ENCODE measurements at places on chromosomes 12 and 14.
A peak's percentile ranks its signal among the peaks of the same experiment; 100 is the strongest.

GRCh38 chr12:27272373-27273028 lies 28.4 kb downstream of the STK38L start:
- DNase-seq: no peak

DNA sequence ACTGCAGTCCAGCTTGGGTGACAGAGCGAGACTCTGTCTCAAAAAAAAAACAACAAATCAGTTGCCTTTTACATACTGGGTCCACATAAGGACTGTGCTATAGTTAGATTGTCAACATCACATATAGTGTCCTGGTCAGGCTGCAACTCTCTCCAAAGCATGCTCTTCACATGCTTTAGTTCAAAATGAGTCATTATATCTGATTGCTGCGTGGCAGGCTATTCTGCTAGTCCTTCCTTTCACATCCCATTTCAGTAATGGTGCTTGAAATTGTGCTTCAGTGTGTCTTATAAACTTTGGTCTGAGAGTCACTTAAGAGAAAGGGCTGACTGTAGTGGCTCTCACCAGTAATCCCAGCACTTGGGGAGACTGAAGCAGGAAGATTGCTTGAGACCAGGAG lies 6.9 kb downstream of the LETMD1 start:
- DNase-seq: no peak

- no peak for DNase-seq
Measured at GRCh38 chr12:5807514-5808219, 137.4 kb downstream of the ANO2 start.

DNA sequence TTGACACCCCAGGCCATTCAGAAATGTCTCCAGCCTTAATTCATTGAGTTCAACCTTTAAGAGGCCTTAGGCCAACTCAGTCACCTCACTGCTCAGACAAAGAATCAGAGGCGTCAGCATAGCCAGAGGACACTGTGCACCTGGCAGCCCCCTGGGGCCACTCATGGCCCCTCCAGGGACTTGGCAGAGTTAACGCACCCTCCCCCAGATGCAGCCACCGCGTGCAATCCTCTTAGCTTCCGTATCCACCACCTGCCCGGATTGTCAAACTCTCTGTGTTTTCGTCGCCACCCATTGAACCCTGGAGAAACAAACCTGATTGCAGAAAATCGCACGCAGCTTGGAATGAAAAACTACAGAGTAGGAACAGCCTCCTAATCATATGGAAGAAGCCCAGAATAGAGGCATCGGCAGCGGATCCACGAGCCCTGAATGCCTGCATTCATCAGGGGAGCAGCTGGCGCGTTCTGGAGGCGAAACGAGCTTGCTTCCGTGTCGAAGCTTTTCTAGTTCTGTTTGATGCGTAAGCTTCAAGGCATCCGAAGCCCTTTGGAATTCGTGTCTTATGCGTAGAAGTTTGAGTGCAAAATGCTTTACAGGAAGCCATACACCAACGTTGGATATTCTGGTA lies 22.4 kb downstream of the BRI3BP start:
- no peak for DNase-seq

DNA sequence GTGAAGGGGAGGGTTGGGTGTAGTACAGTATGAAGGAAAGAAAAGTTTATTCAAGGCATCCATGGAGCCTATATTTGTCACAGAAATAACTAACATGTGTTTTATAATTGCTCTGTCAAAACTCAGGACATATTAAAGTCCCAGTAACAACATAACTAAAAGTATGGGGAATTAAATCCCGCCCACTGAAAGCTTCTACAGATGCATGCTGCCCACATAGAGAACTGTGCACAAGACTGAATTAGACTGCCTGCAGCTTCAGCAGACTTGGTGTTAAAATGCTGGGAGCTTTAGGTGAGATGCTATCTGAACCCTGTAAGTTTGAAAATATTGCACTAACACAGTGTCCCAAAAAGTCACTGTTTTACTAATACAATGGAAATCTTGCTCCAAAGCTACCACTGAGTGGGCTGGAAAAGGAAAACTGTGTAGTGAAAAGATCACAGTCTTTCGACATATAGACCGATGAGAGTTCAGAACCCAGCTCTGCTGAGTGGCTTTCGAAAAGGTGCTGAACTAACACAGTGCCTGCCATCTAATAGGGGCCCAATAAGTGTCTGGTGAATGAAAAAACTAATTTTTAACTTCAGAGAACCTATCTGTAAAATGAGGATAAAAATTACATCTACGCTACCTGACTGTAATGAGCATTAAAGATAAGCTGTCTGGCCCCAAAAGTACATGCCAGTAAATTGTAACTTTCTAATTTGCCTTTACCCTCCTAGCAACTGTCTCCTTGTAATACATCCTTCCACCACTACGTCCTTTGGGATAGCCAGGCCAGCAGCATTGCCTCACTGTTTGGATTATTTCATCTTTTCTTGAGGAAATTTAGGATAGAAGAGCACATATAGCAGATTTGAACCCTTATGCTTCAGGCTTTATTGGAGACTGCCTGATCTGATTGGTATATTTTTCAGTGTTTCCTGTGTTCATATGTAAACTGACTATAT lies 237.6 kb downstream of the BCAT1 start:
- no peak for DNase-seq

DNA sequence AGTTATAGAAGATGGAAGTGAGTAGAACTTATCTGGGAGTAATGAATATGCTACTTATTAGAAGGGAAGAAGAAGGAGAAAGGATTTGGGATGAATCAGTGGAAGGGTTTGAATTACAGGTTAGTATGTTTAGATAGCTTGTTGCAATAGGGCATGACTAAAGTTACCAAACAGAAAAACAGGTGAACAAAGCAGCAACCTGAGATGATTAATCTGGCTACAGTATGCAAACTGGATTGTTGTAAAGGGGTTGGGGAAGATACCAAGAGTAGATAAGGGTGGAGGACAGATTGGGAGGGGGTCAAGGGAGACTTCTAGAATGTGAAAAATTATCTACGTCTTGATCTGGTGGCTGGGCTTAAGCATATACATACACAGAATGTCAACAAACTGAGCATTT lies 73.4 kb upstream of the CLEC14A start:
- DNase-seq: no peak

GRCh38 chr12:127083008-127083949 lies 1183.7 kb upstream of the TMEM132C start:
- DNase-seq: no peak

DNA sequence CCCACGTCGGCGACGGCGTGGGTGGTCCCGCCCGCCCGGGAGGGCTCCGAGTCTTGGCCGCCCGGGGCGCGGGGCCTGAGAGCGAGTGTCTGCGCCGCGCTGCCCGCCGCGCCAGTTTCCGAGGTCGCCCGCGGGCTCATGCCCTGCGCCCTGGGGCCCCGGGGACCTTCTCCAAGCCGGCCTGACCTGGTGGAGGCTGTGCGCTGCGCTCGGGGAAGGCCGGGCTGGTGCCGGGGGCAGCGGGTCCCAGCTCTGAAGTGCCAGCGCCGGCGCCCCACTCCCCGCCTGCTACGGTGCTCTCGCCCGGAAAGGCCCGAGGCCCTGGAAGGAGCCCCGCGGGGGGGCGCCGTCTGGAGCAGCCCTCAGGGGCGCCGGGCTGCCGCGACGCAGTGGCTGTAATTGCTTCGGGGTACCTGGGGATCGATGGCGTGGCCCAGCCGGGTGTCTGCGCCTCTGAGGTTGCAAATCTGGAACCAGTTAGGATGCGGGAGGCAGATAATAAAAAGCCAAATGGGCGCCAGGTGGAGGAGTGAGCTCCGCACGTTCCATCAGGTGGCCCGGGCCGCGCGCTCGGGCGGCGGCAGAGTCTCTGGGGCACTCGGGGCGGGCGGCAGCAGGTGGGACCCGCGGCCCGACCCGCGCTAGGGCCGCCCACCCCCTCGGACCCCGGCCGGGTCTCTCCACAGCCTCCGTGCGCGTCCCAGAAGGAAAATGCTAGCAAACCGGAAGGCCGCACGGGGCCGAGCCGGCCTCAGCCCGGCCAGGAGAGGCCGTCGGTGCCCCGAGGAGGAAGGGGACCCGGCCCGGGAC lies 102.3 kb upstream of the DIO3 start:
- DNase-seq: no peak

DNA sequence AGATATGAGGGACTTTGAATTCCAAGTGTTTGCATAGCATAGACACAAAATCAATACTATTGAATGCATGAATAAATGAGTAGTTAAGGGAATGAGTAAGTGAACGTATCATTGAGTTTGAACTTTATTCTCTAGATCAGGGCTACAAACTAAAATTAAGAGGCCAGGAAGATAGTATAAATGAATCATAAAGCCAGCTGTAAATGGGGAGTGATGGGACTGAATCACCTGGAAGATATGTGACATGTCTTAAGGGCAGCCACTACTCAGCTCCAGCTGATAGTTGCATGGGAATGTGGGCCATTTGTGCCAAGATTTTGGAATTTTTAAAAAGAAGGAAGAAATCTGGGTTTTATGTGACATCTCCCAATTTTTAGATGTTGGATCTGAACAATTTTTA lies 229.9 kb downstream of the AKAP6 start:
- no peak for DNase-seq

GRCh38 chr12:58969237-58969636 lies 48.9 kb upstream of the LRIG3 start:
- no peak for DNase-seq

- no peak for DNase-seq
Measured at GRCh38 chr12:119841433-119842210, 35.5 kb downstream of the CIT start.

- no peak for DNase-seq
Measured at GRCh38 chr12:128914908-128915563, 61.8 kb downstream of the GLT1D1 start.

- no peak for DNase-seq
Measured at GRCh38 chr12:32305163-32305562, 94.2 kb upstream of the FGD4 start.

GRCh38 chr12:81809829-81810595 lies 50.9 kb upstream of the PPFIA2 start:
- DNase-seq: no peak

GRCh38 chr12:56808954-56809353 lies 45.8 kb downstream of the HSD17B6 start:
- DNase-seq: no peak

- DNase-seq: no peak
Measured at GRCh38 chr14:64708148-64709004, 4.2 kb downstream of the PLEKHG3 start.

DNA sequence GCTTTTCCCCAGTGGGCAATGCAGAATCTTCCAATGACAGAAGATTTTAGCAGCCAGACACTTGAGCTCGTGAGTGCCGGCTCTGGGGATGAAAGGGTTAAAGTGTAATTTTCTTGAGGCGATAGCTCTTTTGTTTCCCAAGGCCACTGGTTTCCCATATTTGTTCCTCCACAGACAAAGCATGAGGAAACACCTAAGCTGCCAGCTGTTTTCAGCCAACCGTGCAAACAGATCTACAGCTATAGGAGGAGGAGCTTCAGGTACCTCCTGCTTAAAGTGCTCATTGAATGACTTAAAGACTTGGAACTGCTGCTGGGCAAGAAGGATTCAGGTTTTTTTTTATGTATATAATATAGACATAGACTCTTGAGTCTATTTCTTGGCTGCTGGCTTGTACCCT lies 1311.5 kb downstream of the TMEM121 start:
- no peak for DNase-seq

- no peak for DNase-seq
Measured at GRCh38 chr14:77561881-77562280, 54.6 kb downstream of the SPTLC2 start.

GRCh38 chr12:12563290-12563928 lies 746 bp upstream of the DUSP16 start:
- DNase-seq: no peak

- peak; percentile 93 for DNase-seq
Measured at GRCh38 chr14:73728717-73729330, 14.6 kb upstream of the PNMA1 start.

GRCh38 chr12:54258201-54258681 lies 21.7 kb downstream of the CBX5 start:
- no peak for DNase-seq

GRCh38 chr14:24143511-24143910 lies 2.1 kb upstream of the EMC9 start:
- no peak for DNase-seq

DNA sequence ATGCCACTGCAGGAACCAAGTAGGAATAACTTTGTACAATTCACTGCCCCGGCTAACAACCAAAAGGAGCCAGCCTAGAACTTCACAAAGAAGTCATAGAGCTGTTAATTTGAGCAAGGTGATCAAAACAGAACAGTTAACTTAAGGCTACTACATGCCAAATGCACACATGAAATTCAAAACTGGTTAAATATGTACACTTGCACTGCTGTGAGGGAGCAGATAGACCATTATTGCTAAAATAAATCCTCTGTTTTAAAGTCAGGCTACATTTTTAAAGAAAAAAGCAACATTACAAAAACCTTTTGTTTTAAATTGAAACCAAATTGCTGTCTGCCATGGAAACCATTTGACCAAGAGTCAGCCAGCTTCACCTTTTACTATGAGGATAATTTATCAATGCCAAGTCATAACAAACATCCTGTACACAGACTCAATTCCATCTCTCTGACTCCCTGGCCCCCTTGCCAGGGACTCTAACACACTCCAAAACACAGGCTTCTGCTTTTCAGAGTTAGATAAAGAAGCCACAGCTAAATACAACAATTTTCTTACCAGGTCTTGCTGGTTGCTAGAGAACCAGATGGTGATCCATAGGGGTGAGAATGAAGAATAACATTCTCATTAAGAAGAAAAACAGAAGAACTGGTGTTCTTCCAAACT lies 84.0 kb downstream of the LRP6 start:
- DNase-seq: no peak

- DNase-seq: no peak
Measured at GRCh38 chr12:125873016-125873415, 807.8 kb downstream of the AACS start.

GRCh38 chr12:105677672-105678071 lies 347.2 kb downstream of the C12orf75 start:
- DNase-seq: no peak

- no peak for DNase-seq
Measured at GRCh38 chr14:66037361-66037760, 448.8 kb upstream of the CCDC196 start.

- DNase-seq: no peak
Measured at GRCh38 chr14:65915125-65915524, 502.6 kb downstream of the FUT8 start.
